ENCODE measurements at places on chromosomes 3 and 15. TPM values are rescaled to one million over a fixed set of nuclear protein-coding genes. Genes with fewer than 3 reads are reported as not detected.

GRCh38 chr15:45167631-45168205 is 20.0 kb downstream of the SHF start:
- DNase-seq, result no peak
- peak overlapping the region; percentile 94 for H3K27ac ChIP-seq
- peaks cover 14% of the 10 kb centered on the region for H3K4me1 ChIP-seq
- H3K36me3 ChIP-seq, result no peaks in the 10 kb centered on the region
- H3K4me3 ChIP-seq, result no peak overlapping the region

- no peak overlapping the region for H3K4me3 ChIP-seq
- no peak for DNase-seq
- no peaks in the 10 kb centered on the region for H3K4me1 ChIP-seq
- no peaks in the 10 kb centered on the region for H3K27me3 ChIP-seq
These were observed 326.4 kb upstream of the IGF1R start for GRCh38 chr15:98321896-98322295.

- no peaks in the 10 kb centered on the region for H3K4me1 ChIP-seq
- no peak overlapping the region for H3K27ac ChIP-seq
- no peaks in the 10 kb centered on the region for H3K27me3 ChIP-seq
- H3K4me3 ChIP-seq, result no peak overlapping the region
These were observed 247.3 kb upstream of the CHRM5 start for GRCh38 chr15:33720952-33721351.

DNA sequence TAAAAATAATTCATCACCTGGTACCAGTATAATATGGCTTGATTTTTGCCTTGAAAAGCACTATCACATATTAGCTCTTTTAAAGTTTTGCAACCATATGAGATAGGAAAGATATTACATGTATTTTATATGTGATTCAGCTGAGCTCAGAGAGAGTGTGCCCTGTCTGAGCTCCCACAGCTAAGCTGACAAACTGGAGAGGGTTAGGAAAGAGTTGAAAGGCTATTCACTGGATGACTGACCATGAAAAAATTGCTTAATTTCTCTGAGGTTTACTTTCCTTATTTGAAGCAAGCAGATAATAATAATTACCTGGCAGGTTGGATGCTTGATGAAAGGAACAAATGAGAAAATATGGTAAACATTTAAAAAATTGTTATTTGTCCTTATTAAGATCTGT is 97.4 kb upstream of the CCDC80 start:
- H3K4me3 ChIP-seq, result no peak overlapping the region
- no peaks in the 10 kb centered on the region for H3K36me3 ChIP-seq
- no peaks in the 10 kb centered on the region for H3K4me1 ChIP-seq
- no peaks in the 10 kb centered on the region for H3K27me3 ChIP-seq
- no peak for DNase-seq

GRCh38 chr3:169305460-169305859 is 358.1 kb downstream of the MECOM start:
- peaks cover 9% of the 10 kb centered on the region for H3K4me1 ChIP-seq
- H3K27ac ChIP-seq, result no peak overlapping the region
- no peaks in the 10 kb centered on the region for H3K36me3 ChIP-seq
- DNase-seq, result no peak

The SENP7 gene
- 31.4 TPM for total RNA-seq
